Mammary epithelial cell (primary cell): ENCODE measurements at places on chromosomes 1 and 21.
A peak's percentile ranks its signal among the peaks of the same experiment; 100 is the strongest.

- no peak for DNase-seq
Measured at GRCh38 chr1:21896652-21897532, 40.2 kb downstream of the HSPG2 start.

- DNase-seq = no peak
Measured at GRCh38 chr21:18443701-18444100, 40.1 kb upstream of the TMPRSS15 start.

DNA sequence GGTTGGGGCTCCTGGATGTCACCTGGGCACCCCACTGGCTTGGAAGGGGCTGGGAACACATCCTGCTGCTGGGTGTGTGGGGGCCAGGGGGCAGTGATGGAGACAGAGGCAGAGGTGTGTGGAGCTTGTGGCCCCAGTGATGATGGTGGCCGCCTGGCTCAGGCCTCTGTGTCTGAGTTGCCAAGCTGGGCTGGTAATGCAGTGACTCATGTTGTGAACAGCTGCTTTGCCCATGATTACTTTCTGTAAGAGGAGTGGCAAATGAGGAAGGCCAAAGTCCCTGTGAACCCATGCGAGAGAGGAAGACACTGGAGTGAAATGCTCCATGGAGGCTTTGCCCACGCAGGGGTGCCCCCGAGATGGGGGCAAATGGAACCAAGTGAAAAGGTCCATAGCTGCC is 86.8 kb downstream of the KCNJ6 start:
- DNase-seq = peak; percentile 55

DNA sequence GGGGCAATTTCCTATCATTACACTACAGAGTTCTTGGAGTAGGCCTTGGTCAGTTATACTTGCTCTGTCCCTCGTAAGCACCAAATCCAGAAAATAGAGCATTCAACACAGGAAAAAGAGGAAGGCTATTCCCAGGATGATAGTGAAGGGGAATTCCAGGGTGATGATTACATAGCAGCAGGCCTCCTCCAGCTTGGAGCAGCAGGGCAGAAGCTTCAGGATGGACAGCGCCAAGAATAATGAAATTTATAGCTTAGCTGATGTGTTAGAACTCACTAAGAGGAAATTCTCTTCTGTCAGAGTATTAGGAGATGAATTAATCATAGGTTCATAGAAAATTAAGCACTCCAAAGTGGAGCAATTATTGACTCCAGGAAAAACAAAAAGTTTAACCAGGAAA is 10.8 kb upstream of the SMAP2 start:
- DNase-seq = no peak

DNA sequence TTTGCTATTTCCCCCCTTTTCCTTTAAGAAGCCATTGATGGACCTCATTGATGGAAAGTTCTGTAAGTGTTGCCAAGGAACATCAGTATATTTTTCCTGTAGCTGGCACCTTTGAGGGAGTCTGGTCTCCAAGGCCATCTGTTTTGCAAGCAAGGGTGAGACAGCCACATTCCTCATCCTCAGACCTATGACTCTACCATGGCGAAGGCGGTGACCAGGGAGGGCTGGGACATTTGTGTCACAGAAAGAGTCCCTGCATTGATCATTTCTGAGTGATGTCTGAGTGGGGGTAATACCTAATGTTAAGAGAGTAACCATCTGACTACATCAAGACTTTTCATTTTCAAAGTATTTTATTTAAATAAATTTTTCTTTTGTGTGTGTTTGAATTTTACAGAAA is 35.4 kb downstream of the KIAA0040 start:
- DNase-seq = no peak

DNA sequence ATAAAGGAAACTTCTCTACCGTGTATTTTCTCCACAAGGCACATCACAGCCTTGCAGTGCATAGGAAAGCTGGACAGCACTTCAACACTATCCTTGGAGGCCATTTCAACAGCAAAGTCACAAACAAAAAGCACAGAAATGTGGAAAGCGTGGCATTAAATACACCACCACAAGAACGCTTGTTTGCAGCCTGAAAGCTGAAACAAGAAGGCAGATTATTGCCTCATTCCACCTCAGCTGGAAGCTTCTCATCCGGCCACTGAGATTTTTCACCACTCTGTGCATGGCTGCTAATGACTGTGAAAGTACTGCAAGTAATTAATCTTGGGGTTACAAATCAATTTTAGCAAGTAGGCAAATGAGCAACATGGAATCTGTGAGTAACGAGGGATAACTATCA is 50.9 kb upstream of the GALNT2 start:
- DNase-seq = no peak

GRCh38 chr21:39097335-39097861 is 85.9 kb downstream of the PSMG1 start:
- DNase-seq = no peak

DNA sequence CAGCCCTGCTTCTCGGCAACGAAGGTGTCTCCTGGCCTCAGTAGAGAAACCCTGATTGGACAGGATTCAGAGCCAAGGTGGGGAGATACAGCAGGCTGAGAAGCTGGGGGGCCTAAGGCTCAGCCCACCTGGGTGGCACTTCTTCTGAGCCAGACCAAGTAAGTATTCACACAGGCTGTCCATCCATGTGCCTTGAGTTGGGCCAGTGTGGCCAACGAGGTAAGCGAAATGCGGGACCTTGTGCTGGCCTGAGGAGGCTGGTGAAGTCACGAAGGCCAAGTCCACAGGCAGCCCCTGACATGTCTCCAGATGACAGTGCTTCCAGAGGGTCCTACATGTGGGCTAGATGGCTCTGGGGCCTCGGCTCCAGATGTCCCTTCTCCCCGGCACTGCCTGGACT is 91.4 kb downstream of the ITPKB start:
- DNase-seq = no peak

DNA sequence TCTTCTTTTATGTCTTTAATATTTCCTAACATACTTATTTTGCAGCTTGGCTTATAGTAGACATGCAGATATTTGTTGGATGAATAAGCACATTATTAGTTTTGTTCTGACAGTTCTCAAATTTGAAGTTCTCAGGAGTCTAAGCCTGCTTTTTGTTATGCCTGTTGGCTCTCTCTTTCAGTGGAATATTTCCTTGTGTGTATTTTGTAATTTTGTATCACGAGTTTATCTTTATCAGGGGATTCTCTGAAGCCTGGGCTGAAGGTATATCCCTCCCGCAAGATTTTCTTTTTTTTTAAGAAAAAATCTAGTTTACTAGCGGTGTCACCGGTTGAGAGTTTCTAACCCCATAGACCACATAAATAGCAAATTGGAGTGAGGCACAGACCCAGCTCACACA is 105.9 kb downstream of the RGL1 start:
- DNase-seq = no peak

DNA sequence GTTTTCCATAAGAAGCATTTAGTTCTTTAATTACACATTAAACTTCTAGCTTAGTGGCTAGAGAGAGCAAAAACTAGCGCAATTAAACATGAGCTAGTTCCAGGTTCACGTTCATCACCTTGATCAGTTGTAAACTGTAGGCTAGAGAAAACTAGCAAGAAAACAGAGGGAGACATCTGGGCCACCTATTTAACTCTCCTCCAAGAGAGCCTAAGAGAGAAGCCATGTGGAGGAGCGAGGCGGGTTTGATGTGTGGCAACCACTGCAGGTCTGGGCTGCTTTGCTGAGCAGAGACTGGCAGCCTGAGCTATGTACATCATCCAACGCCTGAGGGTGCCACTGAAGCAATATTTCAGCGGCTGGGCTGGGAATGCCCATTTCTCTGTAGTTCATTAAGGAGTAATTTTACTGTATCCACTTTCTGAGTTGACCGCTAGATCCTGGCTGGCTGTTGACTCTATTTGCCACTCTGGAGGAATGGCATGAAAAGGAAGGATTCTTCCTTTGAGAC is 252.9 kb downstream of the DYRK1A start:
- DNase-seq = peak; percentile 79

DNA sequence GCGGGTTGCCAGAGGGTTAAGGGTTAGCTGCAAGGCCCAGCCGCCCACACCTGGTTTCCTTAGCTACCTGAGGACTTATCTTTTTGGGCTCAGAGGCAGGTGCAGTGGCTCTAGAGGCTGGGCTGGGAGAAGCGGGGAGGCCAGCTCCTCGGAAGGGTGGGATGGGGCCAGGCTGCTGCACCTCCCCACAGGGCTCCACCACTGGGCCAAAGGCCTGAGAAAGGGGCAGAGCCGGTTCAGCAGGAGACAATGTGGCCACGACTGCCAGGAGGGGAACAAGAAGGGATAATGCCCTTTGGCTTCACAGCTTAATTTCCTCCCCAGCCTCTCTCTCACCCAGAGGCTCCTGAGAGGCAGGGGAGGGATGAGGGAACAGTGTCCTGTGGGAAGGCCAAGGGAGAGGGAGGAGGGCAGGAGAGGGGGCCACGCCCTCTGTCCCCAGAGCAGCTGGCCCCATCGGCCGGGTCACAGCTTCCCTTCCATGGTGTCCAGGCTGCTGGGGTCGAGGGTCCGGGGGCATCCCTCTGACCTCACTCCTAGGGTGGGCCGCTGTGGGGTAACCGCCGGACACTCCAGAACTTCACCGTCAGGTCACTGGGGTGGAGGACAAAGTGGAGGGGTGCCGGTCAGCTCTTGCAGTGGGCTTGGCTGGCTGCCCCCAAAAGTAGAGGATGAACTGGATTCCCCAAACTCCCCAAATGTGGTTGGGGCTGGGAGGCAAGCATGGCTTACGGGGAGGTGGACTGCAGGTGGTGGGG is 50.4 kb downstream of the KIF21B start:
- DNase-seq = no peak

GRCh38 chr1:208757846-208758245 is 513.7 kb upstream of the PLXNA2 start:
- peak; percentile 2 for DNase-seq

GRCh38 chr1:94651076-94651475 is 109.5 kb upstream of the F3 start:
- no peak for DNase-seq

- DNase-seq = no peak
Measured at GRCh38 chr1:214349781-214350180, 68.8 kb downstream of the SMYD2 start.

GRCh38 chr1:201434266-201434665 is 12.7 kb upstream of the TNNI1 start:
- no peak for DNase-seq

DNA sequence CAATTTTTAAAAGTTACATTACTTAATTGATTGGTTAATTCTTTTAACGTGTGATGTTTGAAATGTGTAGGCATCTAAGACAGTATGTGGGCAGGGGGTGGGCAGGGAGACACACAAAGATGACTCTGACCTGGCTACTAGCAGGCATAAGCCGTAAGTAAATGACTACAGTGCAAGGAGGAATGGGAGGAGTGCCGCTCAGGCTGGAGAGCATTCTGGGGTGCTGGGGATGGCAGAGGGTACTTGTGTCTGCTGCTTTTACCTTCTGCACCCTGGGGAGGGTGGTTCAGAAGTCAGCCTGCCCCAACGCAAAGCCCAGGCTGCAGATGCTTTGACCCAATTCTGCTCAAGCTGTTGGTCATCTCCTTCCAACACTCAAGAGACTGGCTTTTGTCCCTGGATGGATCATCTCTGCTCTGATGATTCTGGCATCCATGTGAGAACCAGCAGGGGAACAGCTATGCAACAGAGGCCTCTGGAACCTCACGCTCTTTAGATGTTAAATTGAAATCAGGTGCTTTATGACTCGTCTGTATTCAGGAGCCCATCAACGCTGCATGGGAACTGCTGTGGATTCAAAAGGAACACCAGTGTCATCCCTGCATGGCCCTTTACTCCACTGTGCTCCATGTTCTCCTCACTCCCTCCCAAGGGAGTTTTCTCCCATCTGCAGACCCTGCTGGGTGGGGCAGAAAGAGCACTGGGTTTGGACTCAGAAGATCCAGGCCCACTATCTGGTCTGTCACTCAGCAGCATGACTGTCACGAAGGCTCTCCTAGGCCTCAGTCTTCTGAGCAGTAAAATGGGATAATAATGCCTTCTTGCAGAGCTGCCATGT is 78.8 kb downstream of the FAM78B start:
- no peak for DNase-seq

GRCh38 chr1:207647671-207648333 is 2.9 kb downstream of the CR1L start:
- no peak for DNase-seq

GRCh38 chr1:46526691-46527291 is 24.7 kb downstream of the KNCN start:
- no peak for DNase-seq

- DNase-seq = no peak
Measured at GRCh38 chr1:178066908-178067614, 26.8 kb upstream of the RASAL2 start.

- DNase-seq = no peak
Measured at GRCh38 chr1:66695116-66695515, 57.1 kb upstream of the DYNLT5 start.

DNA sequence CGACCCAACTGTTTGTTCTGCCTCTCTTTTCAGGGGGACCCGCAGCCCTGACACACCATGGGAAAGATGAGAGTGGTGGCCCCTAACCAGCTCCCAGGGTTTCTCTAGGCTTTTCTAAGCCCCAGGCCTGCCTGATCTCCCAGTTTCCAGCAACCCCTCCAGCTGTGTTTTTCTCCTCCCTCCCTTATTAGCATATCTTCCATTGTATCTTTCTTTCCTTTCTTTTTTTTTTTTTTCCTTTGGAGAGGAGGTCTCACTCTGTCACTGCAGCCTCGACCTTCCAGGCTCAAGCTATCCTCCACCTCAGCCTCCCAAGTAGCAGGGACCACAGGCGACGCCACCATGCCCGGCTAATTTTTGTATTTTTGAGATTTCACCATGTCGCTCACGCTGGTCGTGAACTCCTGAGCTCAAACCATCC is 1.8 kb upstream of the CERS2 start:
- DNase-seq = no peak

- no peak for DNase-seq
Measured at GRCh38 chr1:160411271-160412027, 11.1 kb downstream of the VANGL2 start.

GRCh38 chr1:245378745-245379144 is 224.0 kb downstream of the KIF26B start:
- DNase-seq = no peak

- peak; percentile 83 for DNase-seq
Measured at GRCh38 chr1:229253151-229253974, 17.5 kb upstream of the RAB4A start.

DNA sequence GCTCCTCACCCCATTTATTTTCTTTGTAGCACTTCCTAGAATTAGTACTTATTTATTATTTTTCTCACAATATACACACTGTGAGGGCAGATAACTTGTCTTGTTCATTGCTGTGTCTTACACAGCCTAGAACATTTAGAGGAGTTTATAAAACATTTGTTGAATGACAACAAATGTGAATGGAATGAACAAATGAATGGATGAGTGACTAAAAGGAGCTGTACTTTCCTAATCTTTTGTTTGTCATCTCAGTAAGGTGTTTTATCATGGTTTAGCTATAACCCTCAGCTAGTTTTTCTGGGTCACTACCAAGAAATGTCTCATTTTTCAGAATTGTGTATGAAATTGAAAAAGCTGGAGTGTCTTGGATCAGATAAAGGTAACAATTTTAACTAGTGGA is 239.3 kb upstream of the KCNK2 start:
- peak; percentile 16 for DNase-seq

GRCh38 chr1:86487811-86488141 is 19.0 kb downstream of the CLCA1 start:
- DNase-seq = no peak

GRCh38 chr1:64543831-64544230 is 73.9 kb downstream of the CACHD1 start:
- DNase-seq = no peak
